Ammon's horn (tissue), 1 donor: ENCODE measurements at places on chromosomes 5 and 9.

- no peak for DNase-seq
These were observed 276.8 kb upstream of the CLINT1 start for GRCh38 chr5:158135682-158136179.

DNA sequence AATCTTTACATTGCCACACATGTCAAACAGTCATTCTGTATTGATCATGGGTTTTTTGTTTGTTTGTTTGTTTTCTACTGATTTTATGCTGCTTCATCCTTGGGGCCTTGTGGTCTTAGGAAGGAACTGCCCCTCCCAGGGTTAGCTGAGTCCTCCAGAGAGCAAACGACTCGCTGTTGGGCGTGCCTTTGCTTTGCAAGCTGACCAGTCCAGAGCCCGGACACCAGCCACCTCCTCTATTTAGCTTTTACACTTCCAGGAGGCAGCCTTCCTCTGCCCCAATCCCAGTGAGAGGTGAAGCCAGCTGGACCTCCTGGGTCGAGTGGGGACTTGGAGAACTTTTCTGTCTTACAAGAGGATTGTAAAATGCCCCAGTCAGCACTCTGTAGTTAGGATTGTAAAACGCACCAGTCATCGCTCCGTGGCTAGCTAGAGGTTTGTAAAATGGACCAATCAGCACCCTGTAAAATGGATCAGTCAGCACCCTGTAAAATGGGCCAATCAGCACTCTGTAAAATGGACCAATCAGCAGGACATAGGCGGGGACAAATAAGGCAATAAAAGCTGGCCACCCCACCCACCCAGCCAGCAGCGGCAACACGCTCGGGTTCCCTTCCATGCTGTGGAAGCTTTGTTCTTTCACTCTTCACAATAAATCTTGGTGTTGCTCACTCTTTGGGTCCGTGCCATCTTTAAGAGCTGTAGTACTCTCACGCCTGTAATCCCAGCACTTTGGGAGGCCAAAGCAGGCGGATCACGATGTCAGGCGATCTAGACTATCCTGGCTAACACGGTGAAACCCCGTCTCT lies 154.4 kb downstream of the ERCC6L2 start:
- DNase-seq, result no peak

DNA sequence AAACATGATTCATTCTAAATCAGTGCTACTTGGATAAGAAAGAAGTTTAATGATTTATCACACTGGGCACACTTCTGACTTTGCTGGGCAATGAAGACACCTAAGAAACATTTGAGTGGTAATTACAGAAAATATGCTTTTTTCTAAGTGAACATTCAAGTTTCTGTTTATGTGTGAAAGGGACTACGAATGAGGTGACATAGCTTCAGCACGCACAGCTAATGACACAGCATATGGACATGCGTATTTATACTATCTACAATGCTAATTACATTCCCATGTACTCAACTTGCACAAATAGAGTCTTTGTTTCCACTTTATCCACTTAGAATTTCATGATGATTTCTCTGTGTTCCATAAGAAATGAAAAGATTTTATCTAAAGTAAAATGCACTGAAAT lies 40.6 kb downstream of the FREM1 start:
- DNase-seq, result no peak

DNA sequence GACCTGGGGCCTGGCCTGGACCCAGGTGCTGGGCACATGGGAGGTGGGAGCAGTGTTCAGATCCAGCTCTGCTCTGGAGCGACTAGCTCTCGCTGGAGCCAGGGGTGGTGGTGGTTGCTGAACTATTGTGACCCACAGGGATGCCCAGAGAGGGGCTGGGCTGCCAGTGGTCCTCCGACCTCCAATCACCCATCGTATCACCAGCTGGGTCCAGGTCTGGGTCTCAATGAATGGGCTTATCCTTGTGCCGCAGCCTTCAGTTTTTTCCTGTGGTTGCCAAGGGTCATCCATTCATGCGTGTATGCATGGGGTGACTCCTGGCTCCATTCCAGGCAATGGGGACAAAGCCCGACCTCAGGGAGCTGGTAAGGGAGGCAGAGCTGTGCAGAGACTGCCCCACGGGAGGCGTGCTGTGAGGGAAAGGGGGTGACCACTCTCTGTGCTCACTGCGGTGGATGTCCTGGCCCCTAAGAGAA lies 68.6 kb upstream of the RNF130 start:
- no peak for DNase-seq

GRCh38 chr5:54851449-54851848 lies 133.9 kb downstream of the ESM1 start:
- no peak for DNase-seq

GRCh38 chr5:33701251-33701650 lies 190.5 kb downstream of the ADAMTS12 start:
- DNase-seq, result no peak

GRCh38 chr5:151094030-151094851 lies 13.4 kb upstream of the TNIP1 start:
- no peak for DNase-seq

DNA sequence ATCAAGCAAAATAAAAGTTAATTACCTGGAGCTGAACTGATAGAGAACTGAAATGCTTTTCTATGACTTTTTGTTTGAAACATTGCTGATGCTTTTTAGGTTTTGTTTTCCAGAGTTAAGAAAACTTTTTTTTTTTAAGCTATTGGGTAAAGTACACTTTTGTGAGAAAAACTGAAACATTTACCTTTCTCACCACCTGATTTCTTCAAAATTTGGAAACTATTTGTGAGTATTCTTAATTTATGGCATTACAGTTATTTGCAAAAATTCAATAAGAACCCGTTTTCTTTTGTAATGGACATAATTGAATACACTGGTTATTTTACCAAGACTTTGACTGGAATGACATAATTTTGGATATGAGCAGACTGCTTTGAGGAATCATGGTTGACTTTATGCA lies 6.6 kb downstream of the C9orf153 start:
- no peak for DNase-seq

GRCh38 chr5:129174480-129174879 lies 79.9 kb downstream of the ISOC1 start:
- DNase-seq, result no peak
